Daoy (cell line): ENCODE measurements at places on chromosomes 3 and 15. TPM values are rescaled to one million over a fixed set of nuclear protein-coding genes. Genes with fewer than 3 reads are reported as not detected.
A peak's percentile ranks its signal among the peaks of the same experiment; 100 is the strongest.

- DNase-seq: no peak
Observed at GRCh38 chr15:70299931-70300869, 202.5 kb upstream of the TLE3 start.

- DNase-seq: no peak
Observed at GRCh38 chr15:49083401-49084284, 37.4 kb upstream of the SECISBP2L start.

DNA sequence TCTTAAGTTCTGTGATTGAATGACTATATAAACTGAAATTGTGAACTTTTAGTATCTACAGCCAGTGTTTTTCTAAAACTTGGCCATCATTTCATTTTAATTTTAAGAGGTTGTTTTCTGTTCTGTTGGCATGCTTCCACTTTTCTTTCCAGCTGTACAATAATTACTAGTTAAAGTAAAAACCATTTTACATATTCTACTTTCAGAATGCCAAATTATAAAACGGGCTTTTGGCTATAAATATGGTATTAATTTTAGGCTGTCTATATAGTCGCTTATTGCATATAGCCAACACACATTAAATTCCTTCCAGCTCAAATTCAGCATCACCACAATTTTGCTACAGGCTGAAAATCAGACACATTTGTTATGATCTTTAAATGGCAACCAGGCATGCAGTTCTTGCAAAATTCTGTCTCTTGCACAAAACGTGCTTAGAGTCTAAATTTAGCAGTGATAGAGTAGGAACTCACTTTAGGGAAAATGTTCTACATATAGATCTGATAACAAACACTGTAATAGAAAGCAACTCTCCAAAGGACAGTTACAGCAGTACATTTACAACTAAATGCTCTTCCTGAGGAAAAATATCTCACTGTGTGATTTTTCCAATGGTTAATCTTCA is 81.1 kb downstream of the BTD start:
- no peak for DNase-seq

DNA sequence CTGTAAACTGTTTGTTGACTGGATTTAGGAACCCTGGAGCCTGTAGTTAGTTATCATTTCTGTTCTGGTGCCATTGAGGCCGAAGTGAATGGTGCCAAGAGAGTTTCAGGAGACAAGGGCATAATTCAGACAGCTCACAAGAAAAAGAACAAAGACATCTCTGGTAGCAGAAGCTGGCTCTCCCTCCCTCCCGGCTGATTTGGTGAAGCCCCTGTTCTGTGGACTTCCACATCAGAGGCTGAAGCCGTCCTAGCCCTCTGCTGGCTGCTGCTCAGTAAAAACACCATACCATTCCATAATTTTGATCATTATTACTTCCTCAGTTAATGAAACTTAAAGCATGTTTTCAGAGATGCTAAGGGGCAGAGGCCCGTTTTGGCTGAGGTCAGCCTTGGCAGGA is 381.2 kb upstream of the WNT5A start:
- DNase-seq: no peak

GRCh38 chr3:196740481-196741248 is 1.0 kb downstream of the PAK2 start:
- peak; percentile 46 for DNase-seq

GRCh38 chr3:25944329-25944728 is 154.4 kb downstream of the OXSM start:
- peak; percentile 3 for DNase-seq

GRCh38 chr3:69405067-69405466 is 19.2 kb upstream of the FRMD4B start:
- no peak for DNase-seq

GRCh38 chr3:58560771-58561311 is 16.4 kb downstream of the FAM107A start:
- peak; percentile 82 for DNase-seq

- no peak for DNase-seq
Observed at GRCh38 chr15:29437888-29438702, 168.5 kb upstream of the NSMCE3 start.

GOLGA8R gene
- 0.48 TPM in 1 of 2 replicates, not detected in the other for total RNA-seq

LTF gene
- not detected in 2 replicates for total RNA-seq

SMCO1 gene
- not detected in 2 replicates for total RNA-seq

CELF6 gene
- 0.40 and 0.57 TPM in 2 replicates for total RNA-seq
